CD8-positive, alpha-beta T cell (primary cell): ENCODE measurements at places on chromosomes 6 and 20. TPM values are rescaled to one million over a fixed set of nuclear protein-coding genes. Genes with fewer than 3 reads are reported as not detected.

DYNLT1 gene
- total RNA-seq = 109 TPM

GRCh38 chr6:14200047-14200446 lies 82.5 kb downstream of the CD83 start:
- DNase-seq = no peak

DNA sequence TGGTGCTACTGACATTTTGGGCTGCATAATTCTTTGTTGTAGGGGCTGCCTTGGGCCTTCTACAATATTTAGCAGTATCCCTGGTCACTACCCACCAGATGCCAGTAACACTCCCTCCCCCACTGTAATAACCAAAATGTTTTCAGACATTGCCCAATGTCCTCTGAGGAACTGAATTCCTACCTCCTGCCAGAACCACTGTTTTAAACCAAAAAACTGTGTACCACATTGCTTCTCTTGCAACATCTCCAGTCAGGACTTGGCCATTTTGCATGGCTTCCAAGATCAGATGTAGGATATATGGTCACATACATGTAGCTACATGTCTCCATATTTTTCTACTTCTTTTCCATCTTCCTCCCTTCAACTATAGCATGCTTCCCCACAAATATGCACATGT lies 97.4 kb upstream of the IFNGR1 start:
- no peak for DNase-seq

- DNase-seq = no peak
These were observed 1.4 kb downstream of the SOX12 start for GRCh38 chr20:326645-327185.

- no peak for DNase-seq
These were observed 207.9 kb downstream of the GMPR start for GRCh38 chr6:16446273-16446672.
